CD4-positive, alpha-beta memory T cell (primary cell): ENCODE measurements at places on chromosomes 11 and 22.

DNA sequence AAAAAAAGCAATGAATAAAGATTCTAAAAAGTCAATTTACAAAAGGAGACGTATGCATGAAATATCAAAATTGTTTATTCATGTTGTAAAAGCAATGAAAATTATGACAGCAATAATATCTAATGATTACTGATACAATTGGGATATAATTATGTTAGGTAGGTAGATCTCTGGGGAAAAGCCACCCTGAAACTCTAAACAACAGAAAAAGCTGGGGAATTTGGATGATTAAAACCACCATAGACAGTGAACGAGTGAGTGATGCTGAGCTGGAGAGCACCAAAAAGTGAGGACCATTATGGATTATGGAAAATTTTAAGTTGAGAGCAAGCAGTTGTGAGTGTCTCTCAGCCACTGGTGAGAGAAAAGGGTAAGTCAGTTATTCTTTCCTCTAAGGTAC lies at the start of gene OR10G8:
Gene OR10G8, plus strand, starts transcription at position 301 of the 400 bp plus-strand sequence. CDS start 2,825 bp downstream, outside the sequence.
- no peak for DNase-seq

- DNase-seq, result no peak
These were observed 40.8 kb upstream of the PCF11 start for GRCh38 chr11:83116015-83116641.

- DNase-seq, result no peak
These were observed 41.0 kb downstream of the DBX1 start for GRCh38 chr11:20119315-20119714.

DNA sequence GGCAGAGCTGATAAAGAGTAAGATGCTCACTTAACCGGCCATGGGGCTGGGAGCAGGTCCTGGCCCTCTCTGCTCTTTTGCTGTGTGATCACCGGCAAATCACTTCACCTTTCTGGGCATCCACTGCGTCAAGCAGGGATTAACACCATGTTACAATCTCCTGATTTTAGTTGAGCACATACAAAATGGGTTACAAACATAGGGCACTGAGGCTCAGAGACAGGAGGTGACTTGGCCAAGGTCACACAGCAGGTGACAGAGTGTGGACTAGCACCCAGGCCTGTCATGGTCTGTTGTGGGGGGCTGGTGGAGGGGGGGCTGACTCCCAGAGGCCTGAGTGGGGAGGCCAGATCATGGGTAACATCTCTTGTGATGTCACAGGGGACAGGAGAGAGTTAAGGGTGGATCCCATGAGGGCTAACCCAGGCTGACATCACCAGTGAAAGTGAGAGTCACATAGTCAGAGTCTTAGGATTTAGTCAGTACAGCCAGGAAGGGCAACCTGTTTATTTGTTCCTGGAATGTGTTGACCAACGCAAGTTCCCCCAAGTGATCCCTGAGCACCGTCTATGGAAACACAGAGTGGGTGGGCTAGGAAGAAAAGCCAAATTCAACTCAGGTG lies 27.8 kb downstream of the GDPD5 start:
- DNase-seq, result no peak

DNA sequence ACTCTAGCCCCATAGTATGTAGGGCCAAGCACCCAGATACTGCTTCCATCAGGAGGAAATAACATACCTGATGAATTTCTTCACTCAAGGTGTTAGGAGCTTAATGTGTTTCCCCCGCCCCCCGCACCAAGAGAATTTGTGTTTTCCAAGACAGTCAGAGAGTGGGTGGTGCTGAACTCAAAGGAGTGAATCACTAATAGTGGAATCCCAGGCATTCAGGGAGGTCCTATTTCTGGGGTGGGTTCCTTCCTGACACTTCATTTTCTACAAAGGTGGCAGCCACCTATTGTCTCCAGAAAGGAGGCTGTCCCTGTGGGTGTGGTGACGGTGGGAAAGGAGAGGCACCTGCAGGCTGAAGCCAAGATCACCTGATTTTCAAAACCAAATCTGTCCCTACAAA lies 50.8 kb upstream of the ELF5 start:
- DNase-seq, result no peak
